AG08396 (cell line): ENCODE measurements at places on chromosomes 5 and 9.

- DNase-seq = no peak
These were observed 92.8 kb downstream of the CAMSAP1 start for GRCh38 chr9:135814421-135815095.

DNA sequence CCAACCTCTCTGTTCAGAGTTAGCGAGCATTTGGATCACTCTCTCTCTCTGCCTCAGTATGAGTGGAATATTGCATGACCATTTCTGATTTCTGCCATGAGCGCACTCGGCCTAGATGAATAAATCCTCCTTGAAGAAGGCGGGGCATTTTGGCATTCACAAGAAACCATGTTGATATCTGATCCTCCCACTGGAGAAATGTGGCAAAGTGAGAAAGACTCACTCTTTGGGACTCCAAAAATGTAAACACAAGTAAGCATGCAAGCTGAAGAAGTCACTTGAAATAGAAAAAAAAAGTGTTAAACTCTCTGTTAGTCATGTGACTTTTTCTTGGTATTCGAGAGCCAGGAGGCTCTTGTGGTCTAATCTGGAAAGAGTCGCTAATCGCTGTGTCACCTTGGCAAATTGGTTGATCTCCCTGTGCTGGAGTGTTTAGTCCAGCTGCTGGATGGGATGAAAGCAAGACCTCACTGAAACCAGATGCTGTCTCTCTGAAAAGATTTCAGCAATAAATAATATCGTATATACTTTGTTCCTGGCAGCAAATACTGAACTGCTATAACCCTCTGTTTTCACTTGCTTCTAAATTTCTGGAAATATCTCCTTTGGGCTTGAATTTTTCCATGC is 95.5 kb downstream of the GHR start:
- DNase-seq = no peak

DNA sequence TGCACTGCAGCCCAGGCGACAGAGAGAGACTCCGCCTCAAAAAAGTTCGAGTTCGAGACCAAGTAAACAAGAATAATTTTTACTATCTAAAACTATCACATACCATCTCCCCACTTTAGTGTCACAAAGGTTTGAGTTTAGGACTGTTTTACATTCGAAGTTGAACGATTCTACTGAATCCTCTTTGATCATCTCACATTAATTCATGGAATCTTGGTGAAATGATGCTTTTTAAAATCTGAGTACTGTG is 715 bp upstream of the RPS6 start:
- DNase-seq = no peak

- DNase-seq = no peak
These were observed 2.0 kb downstream of the HAVCR2 start for GRCh38 chr5:157106630-157107461.

GRCh38 chr5:75034137-75034739 is 18.1 kb downstream of the GCNT4 start:
- no peak for DNase-seq

- DNase-seq = peak; percentile 84
These were observed 5.1 kb downstream of the RGS14 start for GRCh38 chr5:177362610-177363507.

GRCh38 chr9:4936823-4937222 is 48.2 kb upstream of the JAK2 start:
- no peak for DNase-seq

DNA sequence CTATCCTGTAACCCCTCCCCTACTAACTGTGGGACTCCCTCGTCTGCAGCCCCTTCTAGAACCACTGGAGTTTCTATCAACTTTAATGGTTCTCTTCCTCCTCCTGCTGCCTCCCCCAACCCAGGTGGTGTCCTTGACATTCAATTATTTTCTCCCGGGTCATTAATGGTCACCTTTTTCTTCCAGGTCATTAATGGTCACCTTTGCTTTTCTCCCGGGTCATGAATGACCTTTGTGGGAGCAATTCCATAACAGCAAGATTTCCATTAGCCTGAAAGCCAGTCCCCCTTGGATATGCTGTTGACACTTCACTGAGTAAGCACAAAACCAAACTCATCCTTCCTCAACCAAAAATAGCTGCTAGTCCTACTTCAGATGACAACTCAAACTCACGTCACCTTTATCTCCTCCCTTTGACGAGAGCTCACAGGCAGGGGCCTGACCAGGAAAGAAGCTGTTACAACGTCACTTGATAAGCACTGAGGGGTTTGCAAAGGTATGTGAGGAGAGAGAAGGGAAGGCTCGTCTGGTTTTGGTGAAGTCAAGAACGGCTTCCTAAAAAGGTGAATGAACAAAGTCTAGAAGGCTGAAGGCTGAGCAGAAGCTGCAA is 10.9 kb downstream of the CCDC127 start:
- DNase-seq = no peak

- DNase-seq = no peak
These were observed 171.0 kb downstream of the ARRDC3 start for GRCh38 chr5:91211997-91212713.

DNA sequence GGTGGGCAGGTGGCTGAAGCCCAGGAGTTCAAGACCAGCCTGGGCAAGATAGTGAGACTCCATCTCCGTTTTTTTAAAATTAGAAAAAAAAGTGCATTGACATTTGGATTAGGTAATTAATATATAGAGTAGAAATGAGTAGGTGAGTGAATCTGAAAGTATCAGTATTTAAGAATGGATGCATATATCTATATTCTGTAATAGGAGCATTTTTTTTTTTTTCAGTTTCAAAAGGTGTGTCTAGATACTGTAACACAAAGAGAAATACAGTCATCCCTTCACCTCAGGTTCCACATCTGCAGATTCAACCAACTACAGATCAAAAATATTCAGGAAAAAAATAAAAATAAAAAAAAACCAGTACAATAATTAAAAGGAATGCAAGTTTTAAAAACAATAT is 50.8 kb downstream of the RBM27 start:
- DNase-seq = no peak

DNA sequence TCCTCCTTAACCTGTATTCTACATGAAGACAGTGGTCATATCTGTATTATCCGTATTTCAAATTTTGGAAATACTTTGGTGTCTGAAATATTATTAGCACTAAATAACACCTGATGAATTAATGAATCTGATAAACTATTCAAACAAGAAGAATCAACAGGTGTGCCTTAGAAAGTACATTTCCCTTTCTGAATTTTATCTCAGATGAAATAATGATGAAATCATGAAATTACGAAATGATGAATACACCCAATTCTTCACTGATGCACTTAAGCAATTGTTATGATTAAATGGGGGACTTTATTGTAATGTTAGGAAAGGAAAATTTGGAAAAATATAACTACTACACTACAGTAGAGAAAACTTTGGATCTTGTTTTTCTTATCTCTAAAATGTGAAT is 313.6 kb downstream of the HCN1 start:
- no peak for DNase-seq

DNA sequence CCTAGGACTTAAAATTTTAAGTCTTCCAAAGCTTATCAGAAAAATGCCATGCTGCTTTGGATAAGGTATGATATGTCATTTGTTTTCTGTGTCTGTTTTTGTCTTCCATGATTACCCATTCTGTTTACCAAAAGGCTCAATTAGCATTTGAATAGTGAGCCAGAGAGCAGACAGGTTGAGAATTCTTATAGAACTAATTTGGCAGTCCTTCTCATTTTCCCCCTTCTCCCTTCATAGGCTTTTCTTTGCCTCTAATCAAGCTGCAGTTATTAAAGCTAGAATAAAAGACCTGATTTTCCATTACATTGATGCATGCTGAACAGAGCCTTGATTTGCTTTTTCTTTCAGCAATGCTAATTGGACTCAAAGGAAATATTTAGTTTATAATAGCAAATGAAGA is 993.0 kb downstream of the MAT2B start:
- no peak for DNase-seq

DNA sequence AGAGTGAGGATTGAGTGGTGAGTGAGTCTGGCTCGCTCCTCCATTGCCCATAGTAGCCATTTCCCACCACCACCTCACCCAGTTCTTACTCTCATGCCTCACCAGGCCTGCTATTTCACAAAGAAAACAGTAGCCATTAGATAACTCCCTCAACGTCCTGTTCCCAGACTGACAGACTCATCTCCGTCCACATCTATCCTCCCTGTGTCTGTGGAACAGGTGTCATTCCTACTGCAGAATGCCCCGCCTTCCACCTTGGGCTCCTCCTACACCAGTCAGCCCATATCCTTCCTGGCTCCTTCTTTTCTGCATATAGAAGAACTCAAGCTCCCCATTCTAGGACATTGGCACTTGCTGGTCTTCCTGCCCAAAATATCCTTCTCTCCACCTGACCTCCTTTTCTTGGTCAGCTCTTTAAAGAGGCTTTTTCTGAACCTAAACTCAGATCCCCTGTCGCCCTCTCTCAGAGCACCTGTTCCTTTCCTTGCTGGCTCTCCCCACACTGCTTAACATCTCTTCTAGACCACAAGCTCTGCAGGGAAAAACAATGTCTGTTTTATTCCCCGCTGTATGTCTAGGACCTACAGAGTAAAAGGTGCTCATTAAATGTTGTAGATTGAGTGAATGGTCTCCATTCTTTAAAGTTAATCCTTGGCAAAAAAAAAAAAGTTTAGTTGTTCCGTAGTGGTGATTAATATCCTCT is 3.2 kb downstream of the TNFAIP8 start:
- no peak for DNase-seq

DNA sequence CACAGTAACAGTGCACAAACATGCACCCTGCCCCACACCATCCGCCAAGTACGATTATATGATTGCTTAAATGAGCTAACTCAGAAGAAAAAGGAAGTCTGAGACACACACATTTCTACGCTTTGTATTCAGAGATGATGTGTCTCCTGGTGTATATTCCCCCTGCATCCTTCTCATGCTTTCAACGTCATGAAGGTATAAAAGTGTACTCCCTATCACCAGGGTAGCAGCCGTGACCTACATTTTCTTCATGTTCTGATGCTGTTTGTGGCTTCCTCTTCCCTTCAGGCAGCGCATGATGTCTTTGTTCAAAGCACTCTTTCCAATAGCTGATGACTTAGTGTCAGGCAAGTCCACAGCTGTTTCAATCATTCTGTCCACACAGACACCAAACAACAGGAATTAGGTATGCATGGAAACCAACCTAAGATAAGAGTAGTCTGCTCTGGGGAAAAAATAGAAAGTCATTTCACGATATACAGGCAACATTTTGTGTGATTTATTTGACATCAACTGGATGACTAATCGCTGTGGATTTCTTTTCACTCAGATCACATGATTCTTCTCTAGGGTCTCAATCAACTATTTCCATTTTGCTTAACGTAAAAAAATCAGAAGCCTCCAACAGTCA is 269.4 kb upstream of the PTGER4 start:
- peak; percentile 5 for DNase-seq

GRCh38 chr9:27125030-27125429 is 16.0 kb downstream of the TEK start:
- DNase-seq = peak; percentile 79

GRCh38 chr5:124104344-124104743 is 592.4 kb downstream of the CSNK1G3 start:
- no peak for DNase-seq

DNA sequence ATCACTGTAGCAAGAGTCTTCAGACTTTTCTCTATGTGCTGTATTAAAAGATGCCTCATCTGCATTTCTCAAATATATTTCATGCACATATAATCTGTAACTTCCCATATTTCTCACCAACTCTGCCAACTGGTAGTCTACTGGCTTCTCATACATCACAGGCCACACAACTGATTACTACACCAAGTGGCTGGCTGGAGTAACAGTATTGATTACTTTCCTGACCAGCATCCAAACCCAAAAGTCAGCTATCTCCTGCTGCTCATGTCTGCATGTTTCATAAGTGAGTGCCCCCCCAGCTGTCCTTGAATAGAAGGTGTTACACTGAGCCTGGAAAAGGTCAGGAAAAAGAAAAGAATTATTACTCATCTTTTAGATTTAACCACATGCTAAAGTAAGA is 17.4 kb downstream of the ERCC8 start:
- no peak for DNase-seq
